Tibial nerve (tissue), 4 donors: ENCODE measurements at places on chromosomes 12 and 14. TPM values are rescaled to one million over a fixed set of nuclear protein-coding genes. Genes with fewer than 3 reads are reported as not detected.

The PPFIA2 gene
- total RNA-seq = 18.3 TPM

The CFL2 gene
- 99.6 TPM for total RNA-seq

The NPAS3 gene
- total RNA-seq = 12.3 TPM

The GLIPR1L2 gene
- total RNA-seq = 1.5 TPM

The C1R gene
- total RNA-seq = 528 TPM

The LPCAT3 gene
- total RNA-seq = 29.7 TPM

The CCDC38 gene
- total RNA-seq = not detected

The DLK1 gene
- total RNA-seq = not detected

The ATP5MC2 gene
- total RNA-seq = 191 TPM

The TSPAN11 gene
- total RNA-seq = 16.0 TPM
